H1 (cell line): ENCODE measurements at places on chromosomes 1 and 21.

- no peak for DNase-seq
These were observed 291.8 kb downstream of the NFIA start for GRCh38 chr1:61374156-61374555.

DNA sequence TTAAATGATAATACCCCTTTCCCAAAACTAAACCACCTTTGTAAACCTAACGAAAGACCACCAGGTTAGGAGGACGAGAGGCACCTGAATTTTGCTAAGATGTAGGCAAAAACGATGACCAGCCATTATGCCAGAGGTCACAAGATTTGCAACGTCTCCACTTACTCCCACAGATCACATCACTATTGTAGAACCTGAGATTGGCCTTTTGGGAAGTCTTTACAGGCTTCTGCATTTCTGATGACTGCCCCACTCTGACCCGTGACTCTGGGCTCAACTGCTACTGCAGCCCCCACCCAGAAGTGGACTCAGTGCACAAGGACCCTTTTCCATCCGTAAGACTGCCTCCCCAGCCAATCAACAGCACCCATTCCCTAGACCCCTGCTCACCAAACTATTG lies 36.4 kb upstream of the COL6A2 start:
- DNase-seq, result peak; percentile 2

GRCh38 chr1:151693057-151693651 lies 23.4 kb downstream of the CELF3 start:
- DNase-seq, result no peak

DNA sequence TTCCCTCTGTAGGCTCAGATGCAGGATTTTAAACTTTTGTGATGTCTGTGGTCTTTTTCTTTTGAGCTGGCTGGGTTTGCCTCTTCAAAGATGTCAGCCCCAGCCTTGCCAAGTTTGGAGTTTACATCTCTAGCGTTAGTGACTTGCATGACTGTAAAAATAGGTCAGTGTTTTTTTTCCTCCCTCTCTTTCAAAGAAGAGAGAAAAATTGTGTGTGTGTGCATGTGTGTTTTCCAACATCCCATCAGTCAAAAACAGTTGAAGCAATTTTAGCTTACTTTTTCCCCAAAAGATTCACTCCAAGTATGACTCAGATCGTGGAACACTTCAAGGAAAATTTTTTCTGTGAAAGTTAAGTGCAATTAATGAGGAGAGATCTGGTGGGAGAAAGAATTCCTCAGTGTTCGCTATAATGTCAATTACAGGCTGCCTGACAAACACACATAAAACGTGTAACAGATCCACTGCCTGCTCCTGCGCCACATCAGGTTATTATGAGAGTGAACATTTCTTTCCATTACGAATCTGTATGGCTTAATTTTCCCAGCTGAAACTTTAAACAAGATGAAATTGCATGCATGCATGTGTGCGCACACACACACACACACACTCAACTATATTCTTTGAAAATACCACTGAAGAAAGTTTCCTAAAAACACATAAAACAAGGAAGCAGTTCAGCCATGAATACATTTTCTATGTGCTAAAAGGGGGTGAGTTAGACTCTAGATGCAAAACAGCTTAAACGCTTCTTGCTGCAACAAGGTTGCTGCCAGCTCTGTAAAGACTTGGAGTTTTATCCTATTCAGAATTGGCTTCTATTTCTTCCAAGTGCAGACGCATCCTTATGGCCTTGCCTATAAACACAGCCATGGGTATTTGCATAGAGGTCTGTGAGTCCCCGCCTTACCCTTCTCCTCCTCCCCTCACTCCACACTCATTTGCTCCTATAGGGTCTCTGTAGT lies 55.5 kb downstream of the TLR5 start:
- no peak for DNase-seq

DNA sequence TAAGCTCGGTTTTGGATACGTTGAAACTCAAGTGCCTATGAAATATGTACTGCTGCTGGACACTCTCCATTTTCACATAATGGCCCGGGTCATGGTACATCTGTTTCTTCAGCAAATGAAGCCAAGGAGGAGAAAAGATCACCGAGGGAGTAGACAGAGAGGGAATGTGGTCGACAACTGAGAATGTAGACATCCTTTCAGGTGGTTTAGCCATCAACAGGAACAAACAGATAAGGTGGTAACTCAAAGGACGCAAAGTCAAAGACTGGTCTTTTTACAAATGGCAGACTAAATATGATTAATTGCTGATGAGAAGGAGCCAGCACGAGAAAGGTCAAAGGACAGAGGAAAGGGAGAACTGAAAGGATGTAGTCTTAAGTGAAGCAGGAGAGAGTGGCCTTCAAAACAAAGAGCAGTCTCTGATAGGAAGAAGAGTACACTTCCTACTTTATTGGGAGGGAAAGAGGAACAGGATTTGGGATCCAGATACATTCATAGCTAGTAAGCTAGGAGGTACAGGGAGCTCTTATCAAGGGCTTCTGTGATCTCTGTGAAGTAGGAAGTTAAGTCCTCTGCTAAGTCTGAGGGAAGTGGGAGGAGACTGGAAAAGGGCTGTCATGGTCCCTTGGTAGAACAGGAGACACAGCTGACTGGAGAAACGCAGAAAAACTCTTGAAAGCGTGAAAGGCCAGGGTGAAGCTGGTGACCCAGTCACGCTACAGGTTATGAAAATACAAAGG lies 28.3 kb downstream of the NUP133 start:
- DNase-seq, result no peak

DNA sequence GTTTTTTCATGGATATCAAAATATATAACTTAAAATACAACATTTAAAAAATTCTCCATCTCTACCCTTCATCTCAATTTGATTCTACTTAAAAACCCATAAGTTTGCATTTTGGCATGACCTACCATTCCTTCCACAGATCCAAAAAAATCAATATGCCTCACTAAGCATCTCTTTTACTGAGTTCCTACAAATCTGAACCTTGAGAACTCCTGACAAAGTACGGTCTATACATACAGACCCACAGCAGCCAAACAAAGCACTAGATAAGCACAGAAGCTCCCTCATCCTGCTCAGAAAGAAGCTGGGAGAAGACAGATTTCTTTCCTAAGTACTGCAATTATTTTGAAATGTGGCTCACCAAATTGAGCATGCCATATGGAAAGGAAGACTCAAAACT lies 167.5 kb downstream of the KCNT2 start:
- no peak for DNase-seq

GRCh38 chr1:34320053-34320669 lies 143.5 kb downstream of the C1orf94 start:
- DNase-seq, result no peak

- DNase-seq, result no peak
These were observed 38.6 kb downstream of the RNF11 start for GRCh38 chr1:51274676-51275075.

- no peak for DNase-seq
These were observed 7.5 kb downstream of the SDC3 start for GRCh38 chr1:30900931-30901560.

DNA sequence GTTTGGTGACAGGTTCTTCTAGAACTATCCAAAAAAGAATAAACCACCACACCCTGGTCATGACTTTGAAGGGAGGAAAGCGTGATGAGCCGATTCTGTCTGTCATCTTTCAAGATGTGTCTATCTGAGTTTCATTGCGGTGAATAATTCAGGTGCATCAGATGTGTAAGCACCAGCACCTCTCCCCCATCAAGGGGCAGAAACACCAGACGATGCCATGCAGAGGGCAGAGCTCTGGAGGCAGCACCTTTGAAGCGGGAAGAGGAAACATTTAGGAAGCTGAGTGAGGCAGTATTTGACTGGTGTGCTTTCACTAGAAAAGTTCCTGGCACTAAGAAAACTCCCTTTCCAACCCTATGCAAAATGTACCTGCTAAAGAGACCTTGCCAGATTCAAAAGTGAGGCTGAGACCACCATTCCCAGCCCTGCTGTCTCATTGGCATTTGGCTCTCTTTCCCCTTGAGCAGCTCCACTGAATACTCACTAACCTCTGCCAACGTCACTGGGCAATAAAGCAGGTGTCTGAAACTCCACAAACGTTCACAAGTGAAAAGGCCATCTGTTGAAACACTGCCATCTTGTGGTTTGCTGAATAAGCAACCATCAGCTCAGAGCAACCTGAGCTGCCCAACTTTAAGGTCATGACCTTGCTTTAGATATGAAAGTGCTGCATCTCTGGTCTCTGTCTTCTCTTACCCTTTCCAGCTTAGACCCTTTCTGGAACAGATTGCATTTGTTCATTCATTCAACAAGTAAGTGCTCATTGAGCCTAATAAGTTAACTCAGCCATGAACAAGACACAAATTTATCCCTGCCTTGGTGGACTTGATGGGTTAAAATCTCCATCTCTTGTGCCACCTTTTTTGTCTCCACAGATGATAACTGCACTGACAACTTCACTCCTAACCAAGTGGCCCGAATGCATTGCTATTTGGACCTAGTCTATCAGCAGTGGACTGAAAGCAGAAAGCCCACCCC lies 228.6 kb downstream of the PAPPA2 start:
- no peak for DNase-seq

GRCh38 chr1:116902027-116902426 lies 7.7 kb upstream of the PTGFRN start:
- DNase-seq, result no peak

- no peak for DNase-seq
These were observed 143.7 kb downstream of the DNM3 start for GRCh38 chr1:171984850-171985485.

DNA sequence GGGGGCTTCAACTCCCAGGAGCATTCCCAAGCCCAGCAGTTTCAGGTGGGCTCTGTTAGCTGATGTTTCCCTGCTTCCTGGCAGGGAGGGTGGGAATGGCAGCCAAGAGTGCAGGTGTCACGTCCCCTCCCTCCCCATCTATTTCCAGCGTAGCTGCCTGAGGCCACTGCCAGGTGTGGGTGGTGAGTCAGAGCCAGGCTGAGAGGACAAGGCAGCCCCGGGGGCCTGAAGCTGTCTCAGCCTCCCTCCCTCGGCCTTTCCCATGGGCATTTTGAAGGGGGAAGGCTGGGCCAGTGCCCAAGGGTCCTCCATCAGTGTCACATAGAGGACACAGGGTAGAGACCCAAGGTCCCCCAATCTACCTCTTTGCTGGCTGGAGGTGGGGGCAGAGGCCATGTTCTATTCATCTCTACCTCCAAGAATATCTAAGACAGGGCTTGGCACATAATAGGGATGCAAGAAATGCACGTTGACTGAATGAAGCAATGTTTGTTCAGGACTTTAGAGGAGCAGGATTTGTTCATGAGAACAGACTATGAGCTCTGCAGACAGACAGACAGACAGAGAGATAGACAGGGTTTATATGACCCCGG lies 34.4 kb upstream of the ID3 start:
- no peak for DNase-seq

GRCh38 chr1:39488012-39488545 lies 3.4 kb upstream of the BMP8A start:
- DNase-seq, result no peak

DNA sequence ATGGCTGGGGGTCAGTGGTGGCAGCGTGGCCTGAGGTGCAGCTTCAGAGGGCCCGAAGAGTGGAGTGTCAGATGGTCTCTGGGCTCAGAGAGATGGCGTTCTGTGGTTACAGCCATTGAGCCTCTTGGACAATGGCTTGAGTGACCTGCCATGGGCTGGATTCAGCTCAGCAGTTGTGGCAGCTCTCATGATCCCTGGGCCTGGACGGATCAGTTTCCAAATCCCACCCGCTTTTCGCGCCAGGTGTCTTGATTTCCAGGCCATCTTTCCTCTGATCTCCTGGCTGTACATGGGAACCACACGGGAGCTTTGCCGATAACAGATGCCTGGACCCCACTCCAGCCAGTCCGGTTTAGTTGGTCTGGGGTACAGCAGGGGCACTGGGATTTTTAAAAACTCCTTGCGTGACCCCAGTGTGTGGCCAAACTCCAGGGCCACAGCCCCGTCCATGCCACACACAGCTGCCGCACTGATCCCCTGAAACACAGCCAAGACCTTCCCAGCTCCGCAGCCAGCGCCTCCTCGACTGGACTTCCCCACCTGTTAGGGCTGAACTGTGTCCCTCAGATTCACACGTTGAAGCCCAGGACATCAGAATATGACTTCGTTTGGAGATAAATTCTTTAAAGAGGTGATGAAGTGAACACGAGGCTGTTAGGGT lies 67.9 kb downstream of the ATP5PO start:
- DNase-seq, result no peak

- DNase-seq, result no peak
These were observed 17.4 kb downstream of the MRPL39 start for GRCh38 chr21:25589887-25590286.

GRCh38 chr1:50851034-50851433 lies 109.0 kb downstream of the FAF1 start:
- no peak for DNase-seq

- DNase-seq, result no peak
These were observed 71.5 kb upstream of the ACTL8 start for GRCh38 chr1:17683598-17683997.
